ENCODE measurements at places on chromosomes 3 and 15.

GRCh38 chr3:158909870-158910269, 108.0 kb downstream of the MFSD1 start:
- peak; percentile 27 for DNase-seq

- DNase-seq: no peak
These were observed 22.9 kb downstream of the SECISBP2L start for GRCh38 chr15:49023354-49023753.

GRCh38 chr3:101011136-101011535, 17.9 kb upstream of the ABI3BP start:
- peak; percentile 76 for DNase-seq

DNA sequence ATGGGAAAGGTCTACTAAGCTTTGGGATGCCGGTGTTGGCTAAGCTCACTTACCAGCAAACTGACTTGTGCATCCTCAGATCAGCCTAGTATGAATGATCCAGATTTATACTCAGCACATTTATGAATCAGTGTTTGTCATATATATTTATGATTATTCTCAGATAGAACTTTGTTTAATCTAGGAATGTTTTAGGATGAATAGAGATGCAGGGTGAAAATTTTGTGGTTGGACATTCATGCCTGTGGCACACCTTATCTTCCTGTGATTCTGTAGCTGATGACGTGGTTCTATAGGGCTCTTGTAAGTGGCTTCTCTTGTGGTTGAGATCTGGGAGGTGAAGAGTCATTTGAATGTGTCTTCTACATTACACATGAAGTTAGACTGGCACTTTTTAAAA, 11.4 kb downstream of the CDIN1 start:
- peak; percentile 54 for DNase-seq
